Coronary artery (tissue), 2 donors: ENCODE measurements at places on chromosomes 3 and 15.

DNA sequence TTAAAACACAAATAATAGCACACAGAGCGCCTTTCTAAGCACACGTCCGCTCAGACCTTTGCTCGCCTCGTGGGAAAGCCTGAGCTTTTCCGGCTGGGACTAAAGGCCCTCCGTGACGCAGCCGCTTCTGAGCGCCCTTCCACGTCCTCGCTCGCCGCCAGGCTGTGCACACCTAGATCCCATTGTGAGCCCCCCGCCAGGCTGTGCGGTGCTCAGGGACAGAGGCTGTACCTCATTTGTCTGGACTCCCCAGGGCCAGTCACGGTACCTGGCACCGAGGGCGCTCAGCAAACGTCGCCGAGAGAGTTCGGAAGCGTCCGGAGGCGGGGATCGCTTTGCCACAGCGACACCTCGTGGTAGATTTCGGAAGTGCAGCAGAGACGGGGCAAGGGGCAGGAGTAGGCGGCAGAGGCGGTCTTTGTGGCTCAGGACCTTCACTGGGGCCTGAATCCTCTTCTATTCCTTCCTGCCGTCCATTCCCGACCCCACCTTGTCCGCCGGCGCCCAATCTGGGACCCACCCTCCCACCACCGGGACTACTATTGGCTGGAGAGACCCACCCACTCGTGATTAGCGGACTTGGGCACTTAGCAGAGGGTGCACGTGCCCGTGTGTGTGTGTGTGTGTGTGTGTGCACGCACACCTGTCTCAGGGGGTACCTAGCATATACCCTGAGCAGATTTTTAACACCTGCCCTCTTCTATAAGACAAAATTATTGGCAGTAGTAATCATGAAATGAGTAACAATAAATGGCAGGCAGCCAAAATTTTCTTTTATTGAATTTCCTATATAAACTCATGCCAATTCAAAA is 65.6 kb downstream of the RHCG start:
- peak; percentile 80 for DNase-seq

GRCh38 chr3:133393204-133393603 is 6.7 kb upstream of the BFSP2 start:
- no peak for DNase-seq

DNA sequence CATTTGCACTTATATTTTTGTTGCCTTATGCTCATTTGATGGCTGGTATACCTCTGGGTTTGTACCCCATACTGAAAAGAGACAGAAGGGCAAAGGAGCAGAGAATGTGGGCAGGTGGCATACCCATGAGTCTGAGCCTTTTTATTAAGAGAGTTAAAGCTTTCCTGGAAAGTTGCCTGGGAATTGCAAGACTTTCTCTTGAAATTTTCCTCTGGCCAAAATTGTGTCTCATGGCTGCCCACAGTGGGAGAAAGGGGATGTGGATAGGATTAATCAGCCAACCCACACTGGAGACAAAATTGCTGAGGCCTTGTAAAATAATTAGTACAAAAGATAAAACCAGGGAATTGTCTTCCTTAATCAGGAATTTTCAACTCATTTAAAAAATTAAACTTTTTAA is 8.2 kb upstream of the NMD3 start:
- DNase-seq = no peak

DNA sequence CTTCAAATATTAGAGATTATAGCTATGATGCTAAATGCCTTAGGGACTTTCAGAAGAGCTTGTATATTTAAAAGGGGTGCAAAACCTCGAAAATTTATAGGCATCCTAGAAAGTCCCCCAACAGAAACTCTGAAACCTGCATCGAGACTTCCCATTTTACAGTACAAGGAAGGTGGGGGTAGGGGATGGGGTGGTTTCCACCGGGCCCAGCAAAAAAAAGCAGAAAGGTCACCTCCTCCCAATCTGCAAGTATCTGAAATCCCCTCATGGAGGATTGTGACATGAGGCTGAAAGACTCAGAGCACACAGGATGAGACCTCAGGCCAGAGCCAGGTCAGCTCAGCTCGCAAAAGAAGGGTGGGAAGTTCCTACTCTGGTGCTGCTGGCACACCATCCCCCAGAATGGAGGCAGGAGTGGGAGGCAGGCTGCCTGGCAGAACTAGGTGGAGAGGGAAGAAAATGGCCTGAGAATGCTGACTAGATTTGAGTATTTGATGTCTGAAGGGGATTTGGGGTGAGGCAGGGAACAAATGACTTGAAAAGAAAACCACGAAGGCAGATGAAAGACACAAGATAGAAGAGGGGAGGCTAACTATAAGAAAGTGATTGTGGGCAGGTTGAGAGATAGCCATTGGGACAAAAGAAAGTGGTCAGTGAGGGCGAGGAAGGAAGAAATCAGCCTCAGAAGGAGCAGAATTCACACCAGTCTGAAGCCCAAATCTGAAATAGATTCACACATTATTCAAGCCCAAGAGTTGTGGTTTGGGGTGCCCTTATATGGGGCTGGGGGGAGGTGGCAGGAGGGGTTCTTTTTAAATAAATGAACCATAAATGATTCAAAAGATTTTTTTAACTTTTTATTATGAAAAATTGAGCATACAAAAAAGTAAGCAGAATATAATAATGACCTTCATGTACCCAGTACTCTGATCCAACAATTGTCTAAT is 22.5 kb upstream of the TSC22D2 start:
- no peak for DNase-seq

- no peak for DNase-seq
Measured at GRCh38 chr3:172595664-172596393, 72.6 kb upstream of the TNFSF10 start.

DNA sequence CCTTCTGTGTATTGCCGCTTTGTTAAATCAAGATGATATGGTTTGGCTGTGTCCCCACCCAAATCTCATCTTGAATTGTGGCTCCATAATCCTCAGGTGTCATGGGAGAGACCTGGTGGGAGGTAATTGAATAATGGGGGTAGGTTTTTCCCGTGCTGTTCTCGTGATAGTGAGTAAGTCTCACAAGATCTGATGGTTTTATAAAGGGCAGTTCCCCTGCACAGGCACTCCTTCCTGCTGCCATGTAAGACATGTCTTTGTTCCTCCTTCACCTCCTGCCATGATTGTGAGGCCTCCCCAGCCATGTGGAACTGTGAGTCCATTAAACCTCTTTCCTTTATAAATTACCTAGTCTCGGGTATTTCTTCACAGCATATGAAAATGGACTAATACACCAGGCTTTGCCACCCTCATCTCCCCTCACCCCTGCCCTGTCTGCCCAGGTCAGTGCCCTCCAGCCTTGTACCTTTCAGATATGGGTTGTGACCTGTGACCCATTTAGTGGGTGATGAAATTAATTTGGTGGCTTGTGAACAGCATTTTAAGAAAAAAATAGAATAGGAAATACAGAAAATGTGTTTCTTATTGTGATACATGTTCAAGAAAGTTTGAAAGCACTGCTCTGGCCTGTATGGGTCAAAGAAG is 56.1 kb upstream of the MCF2L2 start:
- DNase-seq = no peak

GRCh38 chr3:177835008-177835407 is 637.7 kb upstream of the TBL1XR1 start:
- DNase-seq = no peak

- DNase-seq = no peak
Measured at GRCh38 chr3:100602506-100603444, 6.6 kb upstream of the ADGRG7 start.

- no peak for DNase-seq
Measured at GRCh38 chr15:97071668-97072067, 741.2 kb downstream of the NR2F2 start.

DNA sequence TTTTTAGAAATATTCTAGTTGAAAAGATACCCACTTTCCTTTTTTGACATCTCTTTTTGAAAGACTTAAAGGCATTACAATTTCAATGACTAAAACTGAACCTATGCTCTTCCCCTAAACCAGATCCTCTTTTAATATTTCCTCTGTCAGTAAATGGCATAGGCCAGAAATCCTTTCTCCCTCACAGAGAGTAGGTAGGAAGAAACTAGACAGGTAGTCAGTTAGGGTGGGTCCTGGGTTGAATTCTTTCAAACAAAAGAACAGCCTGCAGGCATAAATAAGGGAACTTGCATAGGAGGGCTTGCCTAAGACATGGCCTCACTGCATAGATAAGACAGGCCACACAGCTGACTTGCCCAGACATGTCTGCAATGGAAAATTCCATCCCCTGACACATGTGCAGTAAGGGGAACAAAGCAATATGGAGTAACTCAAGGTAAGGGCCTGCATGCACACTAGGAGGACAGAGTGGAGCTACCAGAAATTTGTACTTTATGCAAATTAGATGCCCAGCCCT is 23.1 kb downstream of the PLSCR5 start:
- DNase-seq = no peak

- no peak for DNase-seq
Measured at GRCh38 chr15:23532024-23532423, 33.5 kb upstream of the MKRN3 start.

DNA sequence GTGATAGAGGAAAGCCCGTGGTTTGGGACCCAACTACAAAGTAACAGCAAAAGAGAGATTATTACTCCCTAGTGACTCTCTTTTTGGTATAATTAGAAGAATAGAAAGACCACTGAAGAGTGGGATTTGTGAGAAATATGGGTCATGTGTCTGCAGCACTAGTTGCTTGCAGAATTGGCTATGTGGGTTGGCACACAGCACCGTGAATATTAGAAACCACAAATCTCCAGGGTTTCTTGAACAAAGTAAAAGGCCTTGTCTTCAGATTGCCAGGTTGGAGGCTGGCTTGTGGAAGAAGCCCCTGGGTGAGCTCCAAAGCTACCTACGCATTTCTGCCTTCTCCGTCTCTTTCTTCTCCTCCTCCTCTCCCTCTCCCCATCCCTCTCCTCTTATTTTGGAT is 177.9 kb upstream of the ICE2 start:
- DNase-seq = no peak

GRCh38 chr3:183161552-183162336 is 790 bp downstream of the LAMP3 start:
- no peak for DNase-seq

DNA sequence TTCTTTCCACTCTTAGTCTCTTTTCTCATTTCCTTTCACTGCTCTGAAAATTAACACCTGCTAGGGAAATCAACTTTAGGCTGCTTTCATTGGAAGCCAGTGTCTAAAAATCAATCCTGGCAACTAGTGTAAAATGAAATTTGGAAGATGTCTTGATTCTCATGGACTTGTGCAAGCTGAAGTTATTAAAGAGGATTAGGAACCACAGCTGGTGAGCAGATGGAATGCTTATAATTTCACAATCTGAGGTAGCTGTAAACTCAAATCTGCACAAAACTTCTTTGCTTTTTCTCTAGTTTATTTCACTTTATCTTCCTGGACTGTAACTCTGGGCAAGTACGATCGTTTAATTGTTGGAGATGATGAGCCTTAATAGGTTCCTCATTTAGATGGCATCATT is 175.6 kb downstream of the GHSR start:
- no peak for DNase-seq

- no peak for DNase-seq
Measured at GRCh38 chr3:104687362-104687761, 679.3 kb upstream of the ALCAM start.

GRCh38 chr3:141257961-141258360 is 26.3 kb downstream of the PXYLP1 start:
- no peak for DNase-seq

GRCh38 chr3:10911350-10912002 is 81.1 kb upstream of the SLC6A1 start:
- DNase-seq = no peak

GRCh38 chr3:193240850-193241706 is at the start of gene PLAAT1:
PLAAT1 (plus strand) TSS chr3:193241222; CDS start chr3:193255651, 14,429 bp downstream.
- DNase-seq = no peak

GRCh38 chr3:140433431-140433830 is 244.4 kb upstream of the TRIM42 start:
- DNase-seq = no peak

DNA sequence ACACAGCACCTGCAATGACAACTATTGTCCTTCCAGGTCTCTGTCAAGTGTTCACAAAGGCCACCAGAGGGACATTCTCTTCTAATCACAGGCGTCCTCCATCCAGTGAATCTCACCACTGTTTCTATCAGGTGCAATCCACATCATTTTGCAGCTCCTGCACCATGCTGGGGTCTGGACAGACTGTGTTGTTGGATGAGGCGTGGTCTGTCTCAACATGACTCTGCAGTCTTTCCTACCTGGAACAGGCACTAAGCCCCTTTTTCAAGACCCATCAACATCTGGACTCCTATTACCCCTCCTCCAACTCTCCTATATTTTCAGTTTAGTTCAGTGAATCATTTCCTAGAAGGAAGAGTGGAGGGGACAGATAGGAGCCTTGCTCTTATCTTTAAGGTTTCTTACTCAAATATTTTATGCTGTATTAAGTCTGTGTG is 31.5 kb upstream of the VEPH1 start:
- no peak for DNase-seq

DNA sequence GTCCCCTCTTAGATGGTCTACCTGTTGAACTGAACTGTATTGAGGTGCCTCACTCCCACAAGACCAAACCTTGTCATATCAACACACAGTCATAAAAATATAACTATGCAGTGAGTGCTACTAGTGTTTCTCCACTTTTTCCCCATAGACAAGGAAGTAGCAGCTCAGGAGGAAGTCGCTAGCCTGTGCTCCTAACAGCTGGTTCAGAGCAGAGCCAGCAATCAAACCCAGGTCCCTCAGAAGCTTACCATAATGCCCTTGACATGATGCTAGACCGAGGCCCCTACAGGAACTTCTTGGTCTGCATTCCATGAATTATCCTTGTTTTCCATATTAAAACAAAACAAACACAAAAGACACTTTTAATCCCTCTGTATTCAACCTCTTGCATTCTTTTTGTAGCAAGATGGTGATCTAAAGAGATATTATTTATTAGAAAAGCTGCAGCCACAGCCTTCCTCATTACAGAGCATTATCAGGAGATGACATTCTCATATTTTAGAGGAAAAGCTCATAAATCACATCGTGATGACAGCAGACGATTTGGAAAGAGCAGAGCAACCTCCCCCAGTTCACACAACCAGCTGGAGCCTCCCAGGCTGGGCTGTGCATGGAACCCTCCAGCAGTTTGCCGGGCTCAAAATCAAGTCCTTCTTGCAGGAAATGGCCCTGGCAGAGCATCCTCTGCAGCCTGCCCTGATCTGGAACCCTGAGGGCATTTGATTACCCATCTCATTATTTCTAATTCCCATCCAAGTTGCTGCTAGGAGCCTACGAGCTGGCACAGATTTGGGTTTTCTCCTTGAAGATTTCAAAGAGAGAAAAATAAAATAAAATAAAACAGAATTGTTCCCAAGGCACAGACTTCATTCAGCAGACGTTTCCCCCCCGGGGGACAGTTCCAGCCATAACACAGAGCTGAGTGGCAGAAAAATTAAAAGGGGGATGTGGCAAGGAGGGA is 118.8 kb downstream of the SRGAP3 start:
- no peak for DNase-seq

DNA sequence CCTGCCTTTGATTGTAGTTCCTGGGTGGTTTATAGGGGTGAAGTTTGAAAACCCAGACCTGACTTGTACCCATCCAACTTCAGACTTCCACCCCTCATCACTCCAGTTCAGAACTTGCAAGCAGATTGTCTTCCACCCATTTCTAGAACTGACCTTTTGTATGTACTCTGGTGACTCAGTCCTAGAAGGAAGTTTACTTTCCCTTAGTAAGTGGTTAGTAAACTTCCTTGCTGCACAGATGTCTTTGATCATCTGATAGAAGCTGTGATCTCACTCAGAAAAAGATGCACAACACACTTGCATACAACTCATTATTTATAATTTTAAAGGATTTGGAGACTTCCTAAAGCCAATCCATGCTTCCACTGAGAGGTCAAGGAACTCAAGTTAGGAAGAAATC is 368.0 kb downstream of the MFSD1 start:
- no peak for DNase-seq
